Stimulated activated CD8-positive, alpha-beta memory T cell treated with anti-CD3 and anti-CD28 coated beads, Interleukin-2, amount 100 ng/mL, for 48 hours (primary cell): ENCODE measurements at places on chromosomes 1 and 21.
A peak's percentile ranks its signal among the peaks of the same experiment; 100 is the strongest.

- DNase-seq = no peak
Measured at GRCh38 chr1:225374996-225375395, 52.8 kb downstream of the LBR start.

- peak; percentile 20 for DNase-seq
Measured at GRCh38 chr1:110003747-110004428, 19.3 kb downstream of the AHCYL1 start.

- no peak for DNase-seq
Measured at GRCh38 chr1:183070923-183071618, 47.9 kb downstream of the LAMC1 start.

GRCh38 chr1:54997711-54997986 is 1.1 kb upstream of the BSND start:
- no peak for DNase-seq

DNA sequence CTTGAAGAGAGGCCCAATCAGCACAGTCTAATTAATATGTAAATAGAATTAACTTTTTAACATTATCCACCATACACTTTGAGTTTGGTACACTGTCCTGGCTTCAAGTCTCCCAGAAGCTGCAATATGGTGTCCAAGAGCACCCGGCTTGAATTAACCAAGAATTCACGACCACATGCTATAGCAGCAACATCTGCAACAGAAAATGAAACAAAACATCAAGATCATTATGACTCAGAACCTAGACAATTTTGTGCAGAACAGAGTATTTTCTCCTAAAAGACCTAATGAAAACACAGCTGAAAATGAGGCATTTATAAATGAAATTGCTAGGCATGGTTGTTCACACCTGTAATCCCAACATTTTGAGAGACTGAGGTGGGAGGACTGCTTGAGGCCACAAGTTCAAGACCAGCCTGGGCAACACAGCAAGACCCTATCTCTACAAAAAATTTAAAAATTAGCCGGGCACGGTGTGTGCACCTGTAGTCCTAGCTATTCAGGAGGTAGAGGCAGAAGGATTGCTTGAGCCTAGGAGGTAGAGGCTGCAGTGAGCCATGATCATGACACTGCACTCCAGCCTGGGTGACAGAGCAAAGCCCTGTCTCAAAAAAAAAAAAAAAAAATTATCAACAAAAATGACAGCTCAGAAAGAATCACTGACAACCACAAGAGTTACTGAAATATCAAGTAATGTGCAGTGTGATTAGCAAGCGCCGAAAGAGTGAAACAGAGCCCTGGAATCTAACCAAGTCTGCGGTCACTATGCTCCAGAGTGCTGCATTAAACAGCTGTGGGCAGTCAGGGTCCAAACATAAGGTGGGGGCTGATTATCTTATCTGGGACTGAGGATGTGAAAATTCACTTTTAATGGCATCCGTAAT is 45.3 kb downstream of the HSF2BP start:
- no peak for DNase-seq

DNA sequence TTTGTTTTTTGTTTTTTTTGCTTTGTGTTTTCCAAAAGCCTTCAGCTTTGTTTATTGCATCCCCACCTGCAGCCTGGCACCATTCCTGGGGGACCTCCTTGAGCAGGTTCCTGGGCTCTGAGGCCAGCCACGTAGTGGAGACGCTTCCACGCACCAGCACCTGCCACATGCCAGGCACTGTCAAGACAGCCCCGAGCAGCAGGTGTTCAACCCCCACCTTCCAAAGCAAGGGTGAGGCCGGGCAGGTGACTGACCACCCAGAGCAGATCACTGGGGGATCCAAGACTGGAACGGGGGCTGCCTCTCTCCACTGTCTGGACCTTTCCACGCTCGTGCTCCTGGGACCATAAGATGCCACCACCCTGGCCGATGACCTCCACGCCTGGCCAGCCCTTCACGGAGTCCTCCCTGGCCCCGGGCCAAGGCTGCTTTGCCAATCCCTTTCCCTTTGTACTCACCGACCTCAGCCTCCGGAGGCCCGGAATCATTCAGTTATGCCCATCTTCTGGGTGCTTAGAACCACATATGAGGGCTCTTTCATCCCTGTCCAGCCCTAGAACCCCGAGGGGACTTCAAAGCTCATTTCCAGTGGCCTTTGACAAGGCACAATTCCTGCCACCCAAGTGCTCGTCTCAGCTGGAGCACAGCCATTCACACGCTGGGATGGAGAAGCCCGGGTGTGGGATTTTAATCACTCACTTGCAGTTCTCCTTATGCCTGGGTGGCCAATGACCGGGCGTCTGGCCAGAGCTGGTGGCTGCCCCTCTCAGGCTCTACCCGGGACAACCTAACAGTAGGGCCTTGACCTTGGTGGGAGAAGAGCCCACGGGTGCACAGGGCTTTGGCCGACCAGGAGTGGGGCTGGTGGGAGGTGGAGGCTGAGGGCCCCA is 330.8 kb downstream of the NPHP4 start:
- no peak for DNase-seq

DNA sequence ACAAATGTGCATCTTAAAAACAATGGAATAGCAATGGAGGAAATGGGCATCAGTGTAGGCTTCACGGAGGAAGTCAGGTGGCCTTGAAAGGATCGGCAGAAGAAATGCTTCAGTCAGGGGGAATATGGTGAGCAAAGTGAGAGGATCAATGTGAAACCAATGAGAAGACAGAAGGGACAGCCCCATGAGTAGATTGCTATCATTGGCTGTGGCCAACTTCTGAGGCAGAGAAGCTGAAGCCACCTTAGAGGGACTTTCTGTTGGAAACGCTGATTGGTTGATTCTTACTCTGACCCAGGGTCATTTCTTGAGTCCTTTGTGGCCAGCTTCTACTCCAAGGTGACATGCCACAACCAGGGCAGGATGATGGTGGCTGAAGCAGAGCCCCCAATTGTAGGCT is 130.7 kb upstream of the ZNF648 start:
- no peak for DNase-seq

GRCh38 chr21:34989337-34990151 is 59.6 kb downstream of the RUNX1 start:
- peak; percentile 48 for DNase-seq

GRCh38 chr1:223870617-223871574 is 25.1 kb upstream of the TP53BP2 start:
- no peak for DNase-seq

GRCh38 chr1:96357141-96357765 is 364.3 kb upstream of the PTBP2 start:
- DNase-seq = no peak

- no peak for DNase-seq
Measured at GRCh38 chr21:33684923-33685560, 42.7 kb downstream of the ITSN1 start.

- DNase-seq = no peak
Measured at GRCh38 chr1:103489935-103490334, 35.6 kb upstream of the RNPC3 start.

DNA sequence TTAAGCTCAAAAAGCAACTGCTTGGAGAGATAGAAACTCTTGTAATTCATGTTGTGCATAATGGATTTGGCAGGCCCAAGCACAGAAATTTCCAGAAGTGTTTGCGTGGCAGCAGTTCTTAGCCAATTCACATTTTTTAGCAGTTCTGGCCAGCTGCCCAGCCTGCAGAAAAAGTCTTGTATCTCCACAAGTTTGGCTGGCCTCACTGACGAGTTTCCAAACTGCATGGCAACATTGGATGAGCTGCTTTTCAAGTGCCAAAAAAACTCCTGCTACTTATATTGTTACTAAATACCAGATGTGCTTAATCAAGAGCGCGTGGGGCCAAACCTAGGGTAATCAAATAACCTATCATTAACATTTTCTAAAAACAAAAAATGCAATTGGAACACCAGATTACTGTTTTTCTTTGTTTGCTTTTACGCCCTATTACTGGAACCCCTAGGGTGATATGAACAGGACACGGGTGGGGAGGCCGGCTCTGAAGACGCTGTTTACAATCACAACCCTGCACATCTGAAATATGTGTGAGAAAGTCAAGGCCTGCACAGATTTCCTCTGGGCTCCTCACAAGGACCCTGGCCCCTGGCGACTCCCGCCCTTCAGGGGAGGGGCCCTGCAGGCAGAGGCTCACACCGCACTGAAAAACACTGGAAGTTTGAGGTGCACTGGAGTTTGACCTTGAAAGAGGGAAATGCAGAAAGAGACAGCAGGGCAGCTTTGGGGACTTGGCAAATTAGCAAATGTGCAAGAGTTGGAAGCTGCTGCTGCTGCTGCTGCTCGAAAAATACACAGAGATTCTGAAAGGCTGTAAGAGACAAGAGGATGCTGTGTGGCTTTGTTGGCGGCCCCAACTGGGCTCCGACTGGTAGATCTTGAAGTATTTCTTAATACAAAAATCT is 55.2 kb upstream of the TARBP1 start:
- DNase-seq = no peak

DNA sequence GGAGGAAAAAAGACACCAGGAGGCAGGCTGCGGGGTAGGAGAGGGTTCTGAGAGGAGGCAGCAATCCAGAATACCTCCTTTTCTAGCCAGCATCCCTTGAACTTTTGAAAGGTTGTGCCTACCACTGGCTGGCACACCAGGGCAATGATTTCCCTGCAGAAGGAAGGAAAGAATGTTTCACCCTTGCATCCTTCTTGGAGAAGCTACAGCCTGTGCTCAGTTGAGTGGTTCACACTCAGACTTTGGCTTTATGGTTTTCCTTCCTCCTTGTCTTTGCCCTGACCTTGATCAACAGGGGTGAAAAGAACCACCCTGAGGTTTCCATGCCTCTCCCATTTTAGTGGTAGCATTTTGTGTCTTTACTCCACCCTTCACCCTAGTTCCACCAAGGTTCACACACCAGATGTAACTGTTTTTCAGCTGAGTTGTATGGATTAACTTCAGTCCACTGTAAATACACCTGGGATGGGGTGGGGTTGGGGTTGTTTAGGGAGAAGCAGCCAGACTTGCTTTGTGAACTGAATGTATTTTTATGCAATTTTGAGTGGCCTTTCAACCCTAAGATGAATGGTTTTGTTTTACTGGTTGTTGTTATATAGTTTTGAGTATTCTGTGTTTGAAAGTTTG is 122.3 kb downstream of the SYT2 start:
- no peak for DNase-seq

- DNase-seq = no peak
Measured at GRCh38 chr1:75673399-75673798, 51.1 kb upstream of the ACADM start.

DNA sequence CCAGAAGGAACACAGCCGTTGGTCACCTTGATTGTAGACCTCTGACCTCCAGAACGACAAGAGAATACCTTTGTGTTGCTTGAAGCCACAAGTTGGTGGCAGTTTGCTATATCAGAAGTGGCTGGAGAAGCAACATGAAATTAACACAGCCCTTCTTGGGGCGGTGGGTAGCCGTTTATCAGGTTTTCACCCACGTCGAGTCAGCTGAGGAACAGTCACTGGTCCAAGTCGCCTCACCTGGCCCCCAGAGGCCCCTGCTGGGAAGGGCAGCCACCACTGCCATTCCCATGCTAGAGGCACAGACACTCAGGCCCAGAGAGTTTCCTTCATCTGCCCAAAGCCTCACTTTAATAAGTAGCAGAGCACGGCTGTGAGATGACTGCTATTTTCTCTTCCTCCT is 37.7 kb downstream of the TMEM51 start:
- DNase-seq = no peak

- no peak for DNase-seq
Measured at GRCh38 chr1:55484173-55484572, 269.0 kb upstream of the USP24 start.

DNA sequence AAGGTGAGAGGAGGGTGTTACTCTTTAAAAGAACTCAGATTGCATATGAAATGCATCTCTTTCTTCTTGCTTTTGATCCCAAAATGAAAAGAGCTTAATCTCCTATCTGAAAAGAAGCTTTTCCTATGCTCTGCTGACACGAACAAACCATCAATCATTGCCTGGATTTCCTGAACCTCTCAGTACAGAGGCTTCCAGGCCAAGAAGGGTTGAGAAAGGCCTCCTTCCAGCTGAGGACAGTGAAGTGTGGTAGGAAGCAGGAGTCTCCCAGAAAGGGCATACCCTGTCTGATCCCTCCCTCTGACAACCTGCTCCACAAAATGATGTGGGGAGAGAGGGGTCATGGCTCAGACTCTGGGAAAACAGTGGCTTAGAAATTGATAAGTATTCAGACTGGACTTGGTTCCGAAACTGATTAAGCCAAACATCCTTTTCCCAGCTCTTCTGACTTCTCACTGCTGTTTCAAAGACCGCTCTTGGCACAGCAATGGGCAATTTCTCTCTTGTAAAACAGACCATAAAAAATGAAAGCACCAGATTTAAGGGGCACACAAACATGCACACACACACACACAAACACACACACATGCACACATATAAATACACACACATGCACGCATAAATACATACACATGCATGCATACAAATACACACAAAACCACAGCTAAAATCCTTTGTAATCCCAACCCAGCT is 310.3 kb downstream of the SIPA1L2 start:
- DNase-seq = no peak

GRCh38 chr1:67317803-67318202 is 10.1 kb downstream of the IL12RB2 start:
- DNase-seq = no peak

DNA sequence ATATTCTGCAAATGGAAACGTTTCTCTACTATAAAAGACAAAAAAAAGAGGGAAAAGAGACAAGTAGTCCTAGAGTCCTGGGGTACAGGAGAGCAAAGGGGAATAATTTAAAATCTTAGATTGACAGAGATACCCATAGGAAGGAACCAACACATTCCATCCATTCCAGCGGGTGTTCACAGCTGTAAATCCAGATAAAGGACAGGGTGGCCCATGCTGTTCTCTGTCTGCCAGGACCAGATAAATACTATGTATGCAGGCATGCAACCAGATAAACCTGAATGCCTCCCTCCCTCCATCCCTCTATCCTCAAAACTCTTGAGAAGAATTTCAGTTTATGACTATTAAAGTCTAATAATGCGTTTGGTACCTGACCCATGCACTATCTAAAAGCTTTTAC is 131.8 kb downstream of the PTPN14 start:
- DNase-seq = no peak

DNA sequence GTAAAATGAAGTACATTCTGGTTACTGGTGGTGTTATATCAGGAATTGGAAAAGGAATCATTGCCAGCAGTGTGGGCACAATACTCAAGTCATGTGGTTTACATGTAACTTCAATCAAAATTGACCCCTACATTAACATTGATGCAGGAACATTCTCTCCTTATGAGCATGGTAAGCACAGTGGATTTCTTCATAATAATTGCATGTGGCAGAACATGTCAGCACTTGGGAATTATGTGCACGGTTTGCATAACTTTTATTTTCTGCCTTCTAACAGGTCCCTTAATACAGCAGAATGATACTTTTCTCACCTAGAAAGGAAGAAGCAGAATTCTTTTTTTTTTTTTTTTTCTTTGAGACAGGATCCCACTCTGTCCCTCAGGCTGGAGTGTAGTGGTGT is 3.8 kb downstream of the CTPS1 start:
- DNase-seq = no peak

- DNase-seq = no peak
Measured at GRCh38 chr1:29471487-29472313, 235.4 kb downstream of the PTPRU start.
